ENCODE measurements at places on chromosomes 4 and X. TPM values are rescaled to one million over a fixed set of nuclear protein-coding genes. Genes with fewer than 3 reads are reported as not detected.

Gene CT47B1
- total RNA-seq, result not detected

Gene RHOXF1
- not detected for total RNA-seq

Gene GLRA3
- total RNA-seq, result not detected

Gene COPS4
- 57.0 TPM for total RNA-seq

Gene VCX3A
- total RNA-seq, result not detected

Gene IL21
- total RNA-seq, result not detected

Gene GC
- not detected for total RNA-seq

Gene MEPE
- not detected for total RNA-seq

Gene TSPAN6
- total RNA-seq, result 28.2 TPM

Gene H2BW2
- not detected for total RNA-seq

Gene USP17L15
- total RNA-seq, result not detected

Gene SHROOM4
- 0.72 TPM for total RNA-seq

Gene RNF175
- total RNA-seq, result 9.4 TPM

Gene CFAP47
- total RNA-seq, result not detected

Gene PLCXD1
- total RNA-seq, result 20.2 TPM

Gene USP51
- total RNA-seq, result 0.65 TPM

Gene CXCL8
- 842 TPM for total RNA-seq

Gene CHRDL1
- not detected for total RNA-seq

Gene SULT1E1
- total RNA-seq, result 13.6 TPM

Gene MAGEA10
- not detected for total RNA-seq

Gene GNRHR
- total RNA-seq, result not detected

Gene GAGE12F
- not detected for total RNA-seq

Gene NSDHL
- total RNA-seq, result 35.0 TPM

Gene TNMD
- total RNA-seq, result not detected

Gene GLRA2
- not detected for total RNA-seq

Gene VCX3B
- not detected for total RNA-seq

Gene HERC3
- total RNA-seq, result 9.2 TPM

Gene CFAP99
- not detected for total RNA-seq

Gene PPP1R2C
- not detected for total RNA-seq

Gene EPGN
- total RNA-seq, result not detected

Gene SPACA5B
- total RNA-seq, result not detected

Gene DMRTC1
- total RNA-seq, result not detected

Gene LRCH2
- total RNA-seq, result 21.7 TPM

Gene MTMR8
- 0.08 TPM for total RNA-seq

Gene CCDC160
- not detected for total RNA-seq

Gene TMEM31
- total RNA-seq, result not detected

Gene HAND2
- total RNA-seq, result 2.3 TPM

Gene STK26
- total RNA-seq, result 10.9 TPM

Gene AMOT
- total RNA-seq, result 6.9 TPM

Gene RAB9B
- total RNA-seq, result not detected

Gene GRIA3
- 0.39 TPM for total RNA-seq

Gene CYP2U1
- total RNA-seq, result 6.9 TPM

Gene TEX13C
- not detected for total RNA-seq

Gene GAGE1
- not detected for total RNA-seq

Gene MID1
- 9.2 TPM for total RNA-seq
